Activated gamma-delta T cell (primary cell): ENCODE measurements at places on chromosomes 12 and 14.

- DNase-seq = no peak
Observed at GRCh38 chr12:122423258-122424165, 1.0 kb upstream of the CLIP1 start.

DNA sequence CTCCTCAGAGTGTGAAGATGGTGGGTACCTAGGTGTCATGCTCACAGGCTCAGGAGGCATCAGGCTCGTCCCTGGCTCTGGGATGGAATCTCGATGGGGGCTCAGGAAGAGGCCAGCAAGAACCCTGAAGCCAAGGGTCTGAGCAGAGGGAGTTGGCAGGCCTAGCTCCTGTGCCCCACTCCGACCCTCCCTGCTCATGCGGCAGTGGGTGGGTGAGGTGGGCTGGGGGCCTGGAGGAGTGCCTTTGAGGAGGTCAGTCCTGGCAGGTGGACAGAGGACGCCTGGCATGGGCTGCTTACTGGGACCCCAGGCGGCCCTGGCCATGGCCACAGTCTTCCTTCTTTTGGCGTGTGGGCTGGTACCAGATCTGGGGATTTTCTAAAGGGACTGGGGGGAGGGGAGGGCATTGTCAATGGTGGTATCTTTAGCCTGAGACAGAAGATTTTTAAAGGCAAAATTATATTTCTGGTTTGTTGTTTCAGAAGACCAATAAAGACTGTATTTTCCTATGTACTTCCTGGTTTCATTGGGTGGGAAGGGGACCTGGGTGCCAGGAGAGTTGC is 16.0 kb downstream of the LRTM2 start:
- no peak for DNase-seq

GRCh38 chr12:28987538-28988324 is 161.3 kb upstream of the FAR2 start:
- no peak for DNase-seq

GRCh38 chr12:131683266-131684014 is 27.4 kb upstream of the SFSWAP start:
- no peak for DNase-seq

DNA sequence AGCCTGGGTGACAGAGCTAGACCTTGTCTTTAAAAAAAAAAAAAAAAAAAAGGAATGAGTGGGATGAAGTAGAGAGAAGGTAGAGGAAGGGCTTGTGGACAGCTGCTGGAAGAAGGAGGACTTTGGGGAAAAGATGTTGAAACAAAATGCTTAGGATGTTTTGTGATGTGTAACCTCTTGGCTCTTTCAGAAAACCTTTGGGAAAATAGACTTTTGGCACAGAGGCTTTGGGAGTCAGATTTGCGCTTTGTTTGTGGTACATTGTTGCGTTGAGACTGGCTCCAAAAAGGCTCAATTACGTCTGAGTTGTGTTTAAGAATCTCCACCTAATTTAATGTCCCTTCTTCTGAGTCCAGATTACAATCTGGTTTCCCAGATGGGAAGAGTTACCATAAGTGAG is 32.9 kb upstream of the SPTLC2 start:
- no peak for DNase-seq

- DNase-seq = no peak
Observed at GRCh38 chr12:115394496-115395220, 710.7 kb upstream of the TBX3 start.

DNA sequence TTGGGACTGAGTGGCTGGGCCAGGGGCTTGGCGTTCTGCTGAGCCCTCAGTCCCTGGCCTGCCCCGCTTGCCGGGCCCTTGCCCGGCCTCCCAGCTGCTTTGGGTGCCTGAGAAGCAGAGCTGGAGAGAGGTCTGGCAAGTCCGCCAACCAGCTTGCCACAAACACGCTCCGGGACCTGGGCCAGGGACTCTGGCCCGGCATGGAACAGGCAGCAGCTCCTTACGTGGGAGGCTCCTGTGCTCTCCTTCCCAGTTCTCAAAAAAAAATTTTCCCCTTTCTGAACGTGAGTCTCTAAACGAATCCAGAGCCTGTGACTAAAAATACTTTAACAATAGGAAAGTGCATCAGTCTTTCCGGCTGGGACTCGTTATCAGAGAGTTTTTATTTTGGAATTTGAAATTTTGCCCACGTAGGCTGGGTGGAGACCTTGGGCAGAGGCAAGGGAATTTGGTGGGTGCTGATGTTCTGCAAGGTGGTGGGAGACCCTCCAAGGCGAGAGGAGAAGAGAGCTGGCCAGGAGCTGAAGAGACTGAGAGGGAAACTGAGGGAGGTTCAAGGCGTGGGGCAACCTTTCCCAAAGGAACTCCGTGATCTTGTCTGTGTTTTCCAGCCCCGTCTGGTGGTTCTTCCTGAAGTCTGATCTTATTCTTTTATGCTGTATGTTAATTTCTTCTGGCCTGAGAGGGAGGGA is 6.8 kb upstream of the NR4A1 start:
- DNase-seq = no peak

- no peak for DNase-seq
Observed at GRCh38 chr12:6146951-6147350, 22.5 kb upstream of the VWF start.

DNA sequence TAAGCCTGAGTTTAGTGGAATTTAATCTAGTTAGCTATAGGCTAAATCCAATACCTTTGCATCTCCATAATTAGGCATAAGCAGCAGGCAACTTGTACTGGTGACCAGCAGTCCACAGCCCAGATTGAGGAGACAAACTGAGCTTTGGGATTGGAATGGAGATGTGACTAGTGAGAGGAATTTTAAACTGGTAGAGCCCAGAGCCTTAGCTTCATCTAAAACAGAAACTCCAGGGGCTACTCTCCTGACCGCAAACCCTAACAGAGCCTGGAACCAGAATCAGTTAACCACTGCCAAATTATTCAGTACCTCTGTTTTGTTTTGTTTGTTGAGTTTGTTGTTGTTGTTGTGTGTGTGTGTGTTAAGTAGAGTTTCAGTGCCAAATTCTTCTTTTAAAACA is 53.2 kb downstream of the TSPAN19 start:
- no peak for DNase-seq

DNA sequence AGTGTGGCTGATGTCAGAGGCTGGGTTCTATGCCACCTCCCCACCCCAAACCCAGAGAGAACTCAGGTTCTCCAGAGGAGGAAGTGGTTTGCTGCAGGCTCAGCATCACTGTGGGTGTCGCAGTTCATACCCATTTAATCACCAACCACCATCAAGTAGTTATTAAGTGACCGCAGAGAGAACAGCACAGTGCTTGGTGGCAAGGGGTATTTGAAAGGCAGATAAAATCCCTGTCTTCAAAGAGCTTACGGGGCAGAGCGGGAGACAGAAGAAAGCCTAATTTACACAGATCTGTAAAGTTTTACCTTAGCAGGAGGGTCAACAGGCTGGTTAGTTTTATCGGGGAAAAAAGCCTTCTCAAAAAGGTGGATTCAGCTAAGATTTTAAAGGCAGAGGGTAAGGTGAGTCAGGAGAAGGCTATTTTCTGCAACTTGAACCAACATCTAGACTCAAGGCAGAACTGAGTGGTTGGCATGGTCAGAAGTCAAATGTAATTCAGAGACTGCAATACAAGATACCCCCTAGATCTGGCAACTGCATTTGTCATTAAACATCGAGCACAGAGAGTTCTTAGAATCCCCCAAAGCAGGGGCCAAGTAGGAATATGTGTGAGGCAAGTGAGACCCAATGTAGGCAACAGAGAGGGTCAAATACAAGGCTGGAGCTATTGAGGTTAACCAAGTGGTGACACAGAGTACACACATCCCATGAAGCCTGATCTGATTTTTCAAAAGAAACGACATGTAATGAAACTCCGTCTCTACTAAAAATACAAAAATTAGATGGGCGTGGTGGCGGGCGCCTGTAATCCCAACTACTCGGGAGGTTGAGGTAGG is 13.2 kb downstream of the PXN start:
- DNase-seq = no peak

- no peak for DNase-seq
Observed at GRCh38 chr14:56487090-56487667, 92.4 kb upstream of the TMEM260 start.

GRCh38 chr12:54749191-54749818 is 101.1 kb upstream of the DCD start:
- DNase-seq = no peak
